ENCODE measurements at places on chromosomes 6 and 20.

GRCh38 chr6:77880501-77880900 lies 227.7 kb downstream of the MEI4 start:
- no peak for DNase-seq

GRCh38 chr20:21028921-21029320 lies 77.2 kb downstream of the LINC00237 start:
- DNase-seq = no peak

GRCh38 chr6:31641370-31641769 lies 11.1 kb downstream of the BAG6 start:
- no peak for DNase-seq

DNA sequence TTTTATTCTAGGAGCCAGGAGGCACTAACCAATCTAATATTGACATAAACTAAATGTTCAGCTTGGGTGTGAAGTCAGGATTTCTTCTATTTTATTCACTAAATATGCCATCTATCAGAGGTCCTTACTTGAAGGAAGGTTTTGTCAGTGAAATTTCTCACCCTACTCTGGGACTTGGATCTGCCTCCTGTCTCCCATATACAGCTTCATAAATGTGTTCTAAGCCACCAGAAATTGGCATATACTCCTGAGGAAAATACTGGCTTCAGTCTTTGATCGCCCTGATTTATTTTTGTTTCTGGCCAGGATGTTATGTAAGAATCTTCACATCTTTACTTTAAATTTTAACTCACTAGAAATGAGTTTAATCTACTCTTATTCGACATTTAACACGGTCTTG lies 647.7 kb downstream of the C6orf118 start:
- DNase-seq = no peak

GRCh38 chr6:73180763-73181619 lies 44.3 kb downstream of the KHDC1L start:
- no peak for DNase-seq

DNA sequence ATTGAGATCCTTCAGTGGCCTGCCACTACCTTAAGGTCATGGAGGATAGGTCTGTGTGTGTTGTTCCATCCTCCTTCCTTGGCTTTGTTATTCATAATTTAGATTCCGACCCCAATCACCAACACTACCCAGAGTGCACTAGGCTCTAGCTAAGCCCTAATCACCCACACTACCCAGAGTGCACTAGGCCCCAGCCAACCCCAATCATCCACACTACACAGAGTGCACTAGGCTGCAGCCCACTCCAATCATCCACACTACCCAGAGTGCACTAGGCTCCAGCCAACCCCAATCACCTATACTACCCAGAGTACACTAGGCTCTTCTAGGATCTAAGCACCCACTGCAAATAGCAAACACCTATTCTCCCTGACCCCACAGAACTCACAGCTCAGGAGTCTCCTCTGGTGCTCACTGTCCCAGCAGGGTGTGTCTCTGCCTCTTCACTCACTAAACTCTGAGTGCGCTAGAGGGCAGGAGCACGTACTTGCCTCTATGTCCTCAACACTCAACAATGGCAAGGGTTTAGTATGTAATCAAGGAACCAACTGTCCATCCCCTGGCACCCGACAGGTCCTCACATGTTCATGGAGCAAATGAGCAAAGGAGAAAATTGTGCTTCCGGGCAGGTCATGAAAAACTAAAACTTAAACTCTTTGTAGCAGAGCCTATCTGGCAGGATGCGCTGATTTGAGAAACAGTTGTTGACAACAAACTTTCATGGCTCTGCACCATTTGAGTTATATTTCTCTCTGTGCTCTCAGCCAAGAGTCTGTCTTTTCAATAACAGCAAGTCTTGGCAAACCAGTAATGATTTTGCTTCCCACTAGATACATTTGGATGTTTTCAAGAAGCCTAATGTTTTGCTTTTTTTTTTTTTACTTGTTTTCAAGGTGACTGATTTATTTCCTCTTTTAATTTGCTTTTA lies 54.3 kb downstream of the SLC22A23 start:
- DNase-seq = no peak
